ENCODE measurements at places on chromosomes 13 and 19. TPM values are rescaled to one million over a fixed set of nuclear protein-coding genes. Genes with fewer than 3 reads are reported as not detected.

Gene KLK2
- not detected for total RNA-seq

Gene OR10H1
- total RNA-seq, result not detected

Gene POU4F1
- total RNA-seq, result 8.3 TPM

Gene APOC4
- not detected for total RNA-seq

Gene CDC34
- 83.5 TPM for total RNA-seq

Gene SIGLEC6
- 0.82 TPM for total RNA-seq

Gene NLRP5
- not detected for total RNA-seq

Gene PPAN
- 32.8 TPM for total RNA-seq

Gene GJB2
- total RNA-seq, result 3.7 TPM

Gene EFNA2
- 12.1 TPM for total RNA-seq

Measured in camera-type eye (tissue), 1 donor.